ENCODE measurements at places on chromosomes 4 and X.

- DNase-seq: no peak
Observed at GRCh38 chr4:88811904-88812303, 114.3 kb upstream of the NAP1L5 start.

DNA sequence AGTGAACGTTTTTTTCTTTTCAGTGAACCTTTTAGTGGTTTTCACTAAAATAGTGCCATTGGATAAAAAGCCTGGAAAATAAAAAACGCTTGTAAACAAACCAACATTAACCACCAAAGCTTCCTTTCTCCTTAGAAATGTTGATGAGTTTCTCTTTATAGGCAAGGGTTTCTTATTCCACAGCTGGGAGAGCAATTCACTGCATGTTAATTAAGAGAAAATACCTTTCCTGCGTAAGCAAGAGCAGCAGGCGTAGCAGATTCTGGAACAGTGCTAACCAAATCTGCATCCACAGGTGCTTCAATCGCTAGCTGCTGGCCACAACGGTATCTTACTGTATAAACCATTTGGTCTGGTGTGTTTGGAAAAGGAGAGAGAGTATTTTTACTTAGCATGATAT lies 13.3 kb upstream of the AASDH start:
- no peak for DNase-seq

DNA sequence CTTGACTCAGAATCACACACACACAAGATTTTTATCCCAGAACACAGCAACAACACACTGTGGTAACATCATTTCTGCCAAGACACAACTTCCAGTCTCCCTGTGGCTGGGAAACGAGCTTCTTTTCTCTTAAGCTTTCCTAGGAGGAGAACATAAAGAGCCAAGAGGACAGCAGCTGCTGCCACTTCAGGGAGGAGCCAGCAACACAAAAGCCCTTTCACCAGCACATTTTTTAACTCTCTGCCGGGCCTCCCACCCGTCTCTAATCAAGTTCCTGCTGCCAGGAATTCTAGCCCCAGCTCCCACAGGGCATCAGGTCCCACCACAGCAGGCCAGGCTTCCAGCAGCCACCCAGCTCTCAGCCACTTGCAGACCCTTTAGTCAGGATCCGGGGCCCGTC lies 22.4 kb downstream of the FAT1 start:
- no peak for DNase-seq

GRCh38 chr4:89514811-89515210 lies 207.2 kb upstream of the GPRIN3 start:
- DNase-seq: no peak

Measured in effector memory CD4-positive, alpha-beta T cell (primary cell).